ENCODE measurements at places on chromosomes 2 and 18.
A peak's percentile ranks its signal among the peaks of the same experiment; 100 is the strongest.

- no peak for DNase-seq
Observed at GRCh38 chr2:12008425-12009061, 262.1 kb downstream of the LPIN1 start.

- no peak for DNase-seq
Observed at GRCh38 chr2:240363746-240364581, 71.5 kb upstream of the GPC1 start.

- DNase-seq, result no peak
Observed at GRCh38 chr2:161115205-161115604, 45.0 kb upstream of the TANK start.

GRCh38 chr2:113105047-113105785 lies 22.2 kb upstream of the IL1RN start:
- DNase-seq, result peak; percentile 56

- DNase-seq, result no peak
Observed at GRCh38 chr2:50379351-50379750, 652.6 kb downstream of the NRXN1 start.

GRCh38 chr2:88230911-88231310 lies 60.8 kb downstream of the THNSL2 start:
- DNase-seq, result no peak

GRCh38 chr2:88016086-88016959 lies at the start of gene RNU2-63P:
Gene RNU2-63P (minus strand): TSS chr2:88016547.
- DNase-seq, result peak; percentile 73

DNA sequence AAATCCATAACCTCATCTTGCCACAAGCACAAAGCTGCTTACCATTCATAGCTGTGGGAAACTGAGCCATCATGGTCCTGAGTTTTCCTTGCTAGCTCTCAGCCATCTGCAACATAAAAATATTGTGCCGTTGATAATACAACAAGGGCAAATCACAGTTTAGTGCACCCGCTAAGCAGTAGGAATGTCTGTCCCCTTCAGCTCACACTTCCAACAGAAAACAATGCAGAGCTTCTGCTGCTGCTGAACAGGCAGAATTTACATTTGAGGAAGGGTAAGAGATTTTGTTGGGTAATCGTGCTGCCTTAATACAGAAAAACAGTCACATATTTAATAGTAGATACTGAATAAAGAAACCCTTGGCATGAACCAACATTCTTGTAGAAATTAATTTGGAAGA lies 32.3 kb downstream of the ITSN2 start:
- no peak for DNase-seq

GRCh38 chr2:236922061-236922460 lies 163.6 kb upstream of the COPS8 start:
- DNase-seq, result no peak

DNA sequence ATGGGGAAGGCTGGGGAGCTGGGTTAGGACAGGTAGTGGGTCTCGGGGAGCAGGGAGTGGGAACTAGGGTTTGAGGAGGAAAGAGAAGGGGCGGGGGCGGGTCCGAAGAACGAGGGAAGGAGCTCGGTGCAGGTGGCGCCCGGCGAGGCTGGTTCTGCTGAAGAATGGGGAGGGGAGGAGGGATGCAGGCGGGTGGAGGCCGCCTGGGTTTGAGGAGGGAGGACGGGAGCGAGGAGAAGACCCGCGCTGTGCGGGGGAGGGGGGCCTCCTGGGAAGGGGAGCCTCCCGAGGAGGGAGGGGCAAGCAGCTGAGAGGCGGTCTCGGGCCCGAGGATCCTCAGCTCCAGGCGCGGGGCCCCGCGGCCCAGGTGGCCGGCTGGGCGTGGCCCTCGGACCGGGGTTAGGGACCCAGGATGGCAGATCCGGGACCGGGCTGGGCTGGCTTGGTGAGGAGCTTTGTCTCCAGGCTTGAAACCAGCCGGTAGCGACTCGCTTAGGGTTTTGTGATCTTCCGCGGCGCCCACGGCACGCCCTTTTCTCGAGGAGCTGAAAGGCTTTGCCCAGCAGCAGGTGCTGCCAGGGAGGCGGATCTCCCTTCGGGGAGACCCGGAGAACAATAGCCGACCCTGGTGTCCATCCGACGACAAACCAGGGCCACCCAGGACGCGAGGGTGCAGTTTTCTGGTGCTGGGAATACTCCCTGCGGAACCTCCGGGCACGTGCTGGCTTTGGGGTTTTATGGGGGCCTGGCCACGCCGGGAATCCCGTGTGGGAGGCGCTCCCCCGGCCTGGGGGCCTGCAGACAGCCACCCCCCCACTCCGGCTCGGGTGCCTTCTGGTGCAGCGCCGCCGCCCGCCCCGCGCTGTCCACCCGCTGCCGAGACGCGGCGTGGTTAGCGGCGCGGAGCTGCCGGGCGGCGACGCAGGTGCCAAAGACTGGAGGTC lies 1.4 kb downstream of the DPYSL5 start:
- DNase-seq, result no peak

DNA sequence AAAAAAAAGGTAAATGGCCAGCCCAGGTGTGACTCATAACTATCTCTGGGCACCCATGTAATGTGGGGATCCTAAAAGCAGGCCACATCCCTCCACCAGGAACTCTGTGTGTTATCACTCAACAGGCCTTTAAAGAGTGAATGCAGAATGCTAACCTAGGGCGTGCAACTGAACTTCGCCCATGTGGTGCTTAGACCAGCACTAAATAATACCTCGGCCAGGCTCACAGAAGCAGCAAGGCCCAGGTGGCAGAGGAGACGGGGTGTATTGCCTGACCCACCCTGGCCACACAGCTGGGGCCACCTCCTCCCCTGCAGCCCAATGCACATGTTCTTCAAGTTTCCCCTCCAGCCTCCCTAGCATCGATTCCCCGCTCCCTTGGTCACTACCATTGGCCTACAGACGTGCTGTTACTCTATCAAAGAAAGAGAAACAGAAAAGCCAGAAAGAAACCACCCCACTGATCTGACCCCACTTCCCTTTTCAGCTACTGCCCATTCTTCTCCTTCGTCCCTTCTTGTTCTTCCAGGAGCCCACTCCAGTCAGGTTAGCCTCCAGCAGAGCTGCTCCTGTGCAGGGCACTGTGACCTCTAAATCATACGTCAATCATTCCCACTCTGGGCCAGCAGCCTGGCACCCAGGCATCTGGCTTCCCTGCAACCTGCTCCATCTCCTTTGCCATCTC lies 22.0 kb downstream of the FAM178B start:
- DNase-seq, result no peak

DNA sequence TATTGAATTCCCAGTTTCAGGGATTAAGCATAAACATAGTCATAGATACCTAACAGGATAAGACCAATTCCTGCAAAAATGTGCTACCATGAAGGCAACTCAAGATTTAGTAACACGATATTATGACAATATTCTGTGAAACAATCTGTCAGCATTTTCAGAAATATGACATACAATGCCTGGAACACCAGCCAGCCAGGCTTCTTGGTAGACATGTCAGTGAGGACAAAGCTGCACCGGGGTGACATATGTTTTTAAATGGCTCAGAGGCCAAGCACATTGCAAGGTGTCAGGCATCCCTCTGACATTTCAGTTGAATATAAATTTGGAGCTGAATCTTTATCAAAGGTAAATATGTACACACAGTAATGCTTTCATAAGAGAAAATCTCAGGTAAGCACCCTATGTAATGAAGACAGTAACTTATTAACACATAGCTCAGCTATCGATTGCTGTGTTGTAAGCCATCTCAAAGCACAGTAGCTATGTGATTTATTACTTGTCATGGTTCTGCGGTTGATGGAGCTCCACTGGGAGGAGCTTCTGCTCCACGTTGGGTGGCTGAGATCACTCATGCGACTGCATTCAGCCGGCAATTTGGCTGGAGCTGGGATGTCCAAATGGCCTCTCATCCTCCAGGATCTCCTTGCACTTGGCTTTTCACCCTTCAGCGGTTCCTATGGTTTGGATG lies 31.9 kb upstream of the EML6 start:
- no peak for DNase-seq

DNA sequence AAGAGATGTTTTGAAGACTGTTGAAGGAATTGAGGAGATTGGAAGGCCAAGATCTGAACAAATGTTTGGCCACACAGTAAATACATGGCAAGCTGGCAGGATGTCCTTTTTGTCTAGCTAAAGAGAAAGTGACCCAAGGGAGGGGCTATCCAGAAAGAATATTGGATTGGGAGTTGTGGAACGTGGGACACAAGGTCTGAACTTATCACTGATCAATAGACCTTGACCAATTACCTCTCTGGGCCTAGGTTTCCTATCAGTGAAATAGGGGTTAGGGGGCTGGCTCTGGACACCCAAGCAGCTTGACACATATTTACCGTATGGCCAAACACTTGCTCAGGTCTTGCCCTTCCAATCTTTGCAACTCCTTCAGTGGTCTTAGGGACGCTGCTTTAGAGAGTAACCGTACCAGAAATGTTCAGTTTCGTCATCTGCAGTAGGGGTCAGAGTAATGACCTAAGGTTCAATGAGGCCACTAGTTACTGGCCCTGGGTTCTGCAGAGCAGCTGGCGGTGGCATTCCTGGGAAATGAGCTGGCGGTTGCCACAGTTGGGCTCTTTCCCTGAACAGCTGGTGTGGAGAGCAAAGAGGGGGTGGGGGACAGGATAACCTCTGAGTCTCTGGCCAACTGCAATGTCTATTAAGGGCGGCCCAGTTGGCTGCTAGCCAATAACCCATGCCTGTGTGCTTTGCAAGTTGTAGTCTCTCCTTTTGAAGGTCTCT lies 70.1 kb upstream of the STPG4 start:
- DNase-seq, result no peak

- no peak for DNase-seq
Observed at GRCh38 chr2:163640542-163641193, 95.1 kb downstream of the FIGN start.

Data from stimulated activated CD4-positive, alpha-beta T cell treated with anti-CD3 and anti-CD28 coated beads, Interleukin-4, amount 100 ng/mL, for 4 hours (primary cell).